AG04449 (cell line): ENCODE measurements at places on chromosomes 3 and 15.

DNA sequence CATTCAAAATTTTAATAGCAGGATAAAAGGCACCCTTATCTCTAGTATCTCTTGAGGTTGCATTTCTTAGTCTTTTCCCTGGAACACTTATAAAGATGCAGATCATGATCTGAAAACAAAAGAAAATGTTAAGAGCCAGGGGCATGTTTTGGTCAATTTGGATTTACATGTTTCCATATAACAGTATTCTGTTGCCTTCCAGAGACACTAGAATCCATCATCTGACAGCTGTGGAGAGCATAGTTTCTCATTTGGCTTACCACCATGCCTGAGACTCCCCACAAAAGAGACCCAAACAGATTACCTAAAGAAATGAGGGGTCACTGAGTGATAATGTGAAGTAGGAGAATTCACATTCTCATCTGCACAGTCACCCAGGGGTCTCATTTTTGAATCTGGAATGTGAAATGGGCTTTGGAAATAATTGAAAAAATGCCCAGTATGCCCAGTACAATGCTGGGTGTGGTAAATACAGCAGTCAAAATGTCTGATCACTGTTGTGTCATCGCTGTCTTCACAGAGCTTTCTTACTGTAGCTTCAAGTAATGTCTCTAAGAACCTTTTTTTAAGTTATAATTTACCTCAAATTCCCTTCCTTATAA is 79.9 kb upstream of the ZBTB20 start:
- no peak for DNase-seq

DNA sequence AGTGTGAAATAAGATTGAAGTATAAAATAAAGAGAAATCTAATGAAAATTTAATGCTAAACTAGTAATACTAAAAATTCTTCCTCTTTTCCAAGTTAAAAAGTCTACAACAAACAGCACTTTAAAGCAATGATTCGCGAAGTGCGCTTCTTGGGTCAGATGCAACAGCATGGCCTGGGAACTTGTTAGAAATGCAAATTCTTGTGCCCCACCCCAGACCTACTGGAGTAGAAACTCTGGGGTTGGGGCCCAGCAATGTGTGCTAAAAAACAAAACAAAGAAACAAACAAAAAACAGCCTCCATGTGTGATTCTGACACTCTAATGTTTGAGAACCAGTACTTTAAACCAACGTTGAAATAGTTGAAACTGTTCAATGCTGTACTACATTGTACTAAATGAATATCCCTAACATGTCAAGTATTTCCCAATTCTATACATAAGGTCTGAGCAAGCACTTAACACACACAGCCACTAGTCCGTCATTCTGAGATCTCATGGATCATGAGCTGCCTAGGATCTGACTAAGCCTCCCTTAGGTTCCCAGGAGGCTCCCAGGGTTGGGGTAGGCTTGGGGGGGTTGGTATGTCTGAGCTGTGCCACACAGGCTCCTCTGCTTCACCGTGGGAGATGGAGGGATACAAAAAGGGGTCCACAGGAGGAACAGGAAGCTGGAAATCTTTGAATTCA is 6.1 kb downstream of the RASGRP1 start:
- DNase-seq = peak; percentile 91

DNA sequence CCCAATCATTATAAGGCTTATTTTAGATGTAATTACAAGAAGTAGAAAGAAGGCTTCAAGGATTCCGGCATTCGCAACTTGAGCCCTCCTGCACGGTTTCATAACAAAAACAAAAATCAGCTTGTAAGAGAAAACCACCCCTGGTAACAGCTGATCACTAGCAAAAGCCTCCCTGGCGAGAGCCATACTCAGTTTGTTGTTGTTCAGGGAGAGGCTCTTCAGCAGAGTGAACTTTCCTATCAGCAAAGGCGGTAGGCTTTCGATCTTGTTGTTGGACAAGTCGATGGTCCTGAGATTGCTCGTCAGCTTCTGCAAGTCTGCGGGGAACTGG is 710 bp downstream of the LRRC57 start:
- no peak for DNase-seq

DNA sequence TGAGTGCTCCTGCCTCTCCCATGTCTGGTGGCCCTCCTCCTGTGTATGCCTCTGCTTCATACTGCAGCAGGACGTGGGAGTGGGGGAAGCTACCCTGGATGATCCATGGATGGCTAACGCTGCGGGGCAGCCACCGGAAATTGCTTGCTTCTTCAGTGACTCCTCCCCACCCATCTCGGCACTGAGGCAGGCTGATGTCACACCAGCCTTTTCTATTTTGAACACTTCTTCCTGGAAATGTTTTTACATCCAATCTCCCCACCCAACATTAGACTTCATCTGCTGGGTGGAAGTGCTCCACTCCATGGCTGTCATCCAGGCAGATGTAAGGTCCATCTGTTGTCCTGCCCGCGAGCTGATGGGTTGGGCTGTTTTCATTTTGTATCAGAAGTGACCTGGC is 58.9 kb upstream of the MUC13 start:
- DNase-seq = no peak

DNA sequence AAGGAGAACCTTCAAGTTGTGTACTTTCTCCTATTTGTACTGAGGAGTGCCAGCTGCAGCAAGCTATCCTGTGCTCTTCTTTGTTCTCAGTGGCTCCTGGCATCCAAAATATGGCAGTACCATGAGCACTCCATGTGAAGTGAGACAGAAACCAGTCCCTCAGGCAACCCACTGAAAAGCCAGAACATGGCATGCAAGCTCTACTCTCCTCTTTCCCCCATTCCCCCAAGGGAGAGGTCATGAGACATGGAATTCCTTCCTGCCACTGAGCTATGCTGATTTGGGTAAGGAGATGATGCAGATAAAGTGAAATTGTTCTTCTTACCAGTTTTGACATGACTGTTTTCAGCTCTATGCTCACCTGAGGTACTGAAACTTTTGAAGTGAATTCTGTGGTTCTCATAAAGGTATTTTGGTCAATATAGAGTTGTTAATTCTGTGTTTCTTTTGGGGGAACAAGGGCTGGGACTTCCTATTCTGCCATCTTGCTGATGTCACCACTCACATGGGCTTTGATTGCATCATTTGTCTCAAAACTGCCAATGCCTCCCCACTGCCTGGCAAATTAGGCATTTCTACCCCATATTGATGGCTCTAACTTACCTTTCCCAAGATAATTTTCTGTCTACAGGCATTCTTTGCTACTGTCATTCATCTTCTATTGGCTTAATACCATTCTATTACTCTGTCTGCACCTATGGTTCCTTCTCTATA is 22.8 kb upstream of the CEP152 start:
- no peak for DNase-seq

DNA sequence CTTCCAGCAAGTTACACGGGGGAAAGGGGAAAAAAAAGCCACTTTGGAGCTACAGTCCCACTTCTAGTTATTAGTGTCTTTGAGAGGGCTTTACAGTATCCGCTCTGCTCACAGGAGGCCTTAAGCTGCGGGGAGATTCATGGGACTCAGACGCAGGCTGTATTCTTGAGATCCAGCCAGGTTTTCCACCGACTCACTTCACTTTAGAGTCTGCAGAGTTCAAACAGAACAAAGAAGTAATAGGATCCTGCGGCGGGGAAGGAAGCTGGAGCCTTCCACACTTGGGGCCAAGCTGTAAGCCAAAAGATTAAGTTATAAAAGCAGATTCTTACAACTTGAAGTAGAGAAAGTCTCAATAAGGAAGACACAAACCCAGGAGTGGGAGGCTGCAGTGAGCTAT is 60.2 kb upstream of the FAM174B start:
- no peak for DNase-seq

DNA sequence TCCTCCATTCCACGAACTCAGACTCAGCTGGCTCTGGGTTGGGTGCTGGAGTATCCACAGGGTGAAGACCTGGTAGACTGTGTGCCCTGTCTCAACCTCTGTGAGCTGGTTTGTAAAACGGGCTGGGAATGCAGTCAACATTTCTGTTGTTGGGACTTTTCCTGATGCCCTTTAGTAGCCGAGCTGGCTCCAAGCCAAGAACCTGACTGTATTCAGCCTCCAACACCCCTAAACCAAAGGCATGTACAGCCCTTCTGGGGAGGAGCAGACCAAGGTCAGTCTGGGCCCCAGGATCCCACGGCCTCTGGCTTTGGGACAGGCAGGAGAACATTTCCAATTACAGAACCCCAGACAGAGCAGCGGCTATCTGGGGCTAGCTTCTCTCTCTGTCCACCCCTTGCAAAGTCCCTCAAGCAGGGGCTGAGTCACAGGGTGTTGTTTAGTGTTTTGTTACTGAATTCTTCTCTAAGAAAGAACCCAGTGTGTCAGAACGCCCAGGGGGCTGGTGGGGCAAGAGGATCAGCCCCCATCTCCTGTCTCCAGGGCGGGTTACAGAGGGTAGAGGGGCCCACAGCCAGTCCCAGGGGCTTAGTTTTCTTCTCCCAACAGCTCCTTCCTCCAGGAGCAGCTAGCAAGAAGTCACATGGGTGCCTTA is 56.8 kb upstream of the SLC6A6 start:
- no peak for DNase-seq

GRCh38 chr3:170425491-170426239 is 7.0 kb downstream of the CLDN11 start:
- DNase-seq = no peak

DNA sequence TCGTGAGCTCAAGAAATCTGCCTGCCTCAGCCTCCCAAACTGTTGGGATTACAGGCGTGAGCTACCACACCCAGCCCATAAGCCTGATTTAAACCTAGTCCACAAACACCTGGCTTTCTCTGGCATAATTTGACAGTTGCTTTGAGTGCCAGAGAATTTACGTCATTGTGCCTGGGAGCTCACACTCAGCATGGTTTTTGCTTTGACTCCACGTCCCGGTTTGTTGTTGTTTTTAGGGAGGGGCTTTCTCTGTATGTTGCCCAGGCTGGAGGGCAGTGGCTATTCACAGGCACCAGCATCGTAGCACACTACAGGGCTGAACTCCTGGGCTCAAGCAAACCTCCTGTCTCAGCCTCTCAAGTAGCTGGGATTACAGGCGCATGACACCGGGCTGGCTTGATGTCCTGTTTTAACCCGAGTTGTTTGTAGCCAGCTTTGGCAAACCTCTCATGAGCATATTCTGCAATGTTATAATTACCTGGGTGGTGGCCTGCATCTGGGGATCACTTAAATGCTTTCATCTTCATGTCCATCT is 32.7 kb downstream of the CEMIP start:
- no peak for DNase-seq

DNA sequence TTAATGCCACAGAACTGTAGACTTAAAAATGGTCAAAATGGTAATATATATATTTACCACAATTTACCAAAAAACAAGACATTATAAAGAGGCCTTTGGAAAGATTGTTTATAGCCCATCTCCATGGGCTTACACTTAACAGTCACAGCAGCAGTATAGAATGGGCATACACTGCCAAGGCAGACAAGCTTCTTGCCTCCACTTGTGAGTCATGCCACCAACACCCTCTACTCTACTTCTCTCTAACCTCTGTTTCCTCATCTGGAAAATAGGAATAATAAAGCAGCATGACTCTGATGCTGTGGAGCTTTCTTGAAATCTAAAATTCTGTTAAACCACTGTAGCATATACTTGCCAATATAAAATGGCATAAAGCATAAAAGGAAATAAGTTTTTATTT is 14.4 kb upstream of the GPR156 start:
- DNase-seq = no peak

GRCh38 chr15:67784090-67784781 is 41.1 kb upstream of the SKOR1 start:
- DNase-seq = no peak

DNA sequence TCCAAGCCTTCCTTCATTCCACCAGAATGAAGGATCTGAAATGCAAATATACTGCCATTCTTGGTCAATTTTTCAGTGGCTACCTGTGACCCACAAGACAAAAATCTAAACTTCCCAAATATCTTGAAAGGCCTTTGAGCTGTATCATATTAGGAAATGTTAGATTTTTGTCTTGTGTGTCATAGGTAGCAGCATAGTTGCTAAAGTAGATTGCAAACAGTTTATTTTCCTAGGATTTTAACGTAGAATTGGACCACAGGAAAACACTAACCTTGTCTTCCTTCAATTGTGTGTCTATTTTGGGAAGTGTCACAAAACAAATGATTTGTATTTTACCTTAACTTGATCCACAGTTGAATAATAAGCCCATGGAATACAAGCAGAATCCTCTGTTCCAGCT is 42.4 kb downstream of the CP start:
- DNase-seq = peak; percentile 34

DNA sequence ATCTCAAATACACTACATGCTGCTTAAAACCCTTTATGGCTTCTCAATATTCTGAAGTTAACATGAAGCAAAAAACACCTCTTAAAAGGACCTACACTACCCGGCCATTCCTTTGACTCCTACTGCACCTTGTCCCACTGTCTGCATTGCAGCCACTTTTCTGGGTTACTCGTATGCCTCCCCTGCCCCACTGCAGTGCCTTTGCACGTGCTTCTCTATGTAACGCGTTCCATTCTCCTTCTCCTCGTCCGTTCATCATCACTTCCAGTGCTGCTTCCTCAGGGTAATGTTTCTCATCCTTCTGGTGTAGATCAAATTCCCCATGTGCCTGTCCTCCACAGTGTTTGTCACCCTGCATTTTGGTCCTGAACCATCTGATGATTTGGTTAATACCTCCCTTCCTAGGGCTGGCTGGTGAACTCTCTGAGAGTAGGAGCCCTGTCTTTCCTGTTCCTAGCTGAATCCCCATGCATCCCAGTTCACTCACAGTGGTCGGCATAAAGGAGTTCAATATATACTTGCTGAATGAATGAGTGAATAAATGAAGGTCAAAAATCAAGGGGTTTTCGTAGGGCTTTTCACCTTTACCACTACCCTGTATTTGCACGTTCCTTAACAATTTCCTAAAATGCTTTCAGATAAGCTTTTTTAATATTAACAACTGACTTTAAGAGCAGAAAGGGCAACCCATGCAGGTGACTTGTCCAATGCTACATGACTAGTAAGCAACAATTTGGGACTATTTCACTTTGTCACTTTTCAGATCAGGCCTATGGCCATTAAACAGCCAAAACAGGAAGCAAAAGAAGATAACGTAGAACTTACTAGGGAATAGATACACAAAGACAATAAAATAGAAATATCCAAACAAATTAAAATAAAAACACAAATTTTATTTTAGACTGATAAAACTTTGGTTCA is 2.4 kb upstream of the STT3B start:
- no peak for DNase-seq

DNA sequence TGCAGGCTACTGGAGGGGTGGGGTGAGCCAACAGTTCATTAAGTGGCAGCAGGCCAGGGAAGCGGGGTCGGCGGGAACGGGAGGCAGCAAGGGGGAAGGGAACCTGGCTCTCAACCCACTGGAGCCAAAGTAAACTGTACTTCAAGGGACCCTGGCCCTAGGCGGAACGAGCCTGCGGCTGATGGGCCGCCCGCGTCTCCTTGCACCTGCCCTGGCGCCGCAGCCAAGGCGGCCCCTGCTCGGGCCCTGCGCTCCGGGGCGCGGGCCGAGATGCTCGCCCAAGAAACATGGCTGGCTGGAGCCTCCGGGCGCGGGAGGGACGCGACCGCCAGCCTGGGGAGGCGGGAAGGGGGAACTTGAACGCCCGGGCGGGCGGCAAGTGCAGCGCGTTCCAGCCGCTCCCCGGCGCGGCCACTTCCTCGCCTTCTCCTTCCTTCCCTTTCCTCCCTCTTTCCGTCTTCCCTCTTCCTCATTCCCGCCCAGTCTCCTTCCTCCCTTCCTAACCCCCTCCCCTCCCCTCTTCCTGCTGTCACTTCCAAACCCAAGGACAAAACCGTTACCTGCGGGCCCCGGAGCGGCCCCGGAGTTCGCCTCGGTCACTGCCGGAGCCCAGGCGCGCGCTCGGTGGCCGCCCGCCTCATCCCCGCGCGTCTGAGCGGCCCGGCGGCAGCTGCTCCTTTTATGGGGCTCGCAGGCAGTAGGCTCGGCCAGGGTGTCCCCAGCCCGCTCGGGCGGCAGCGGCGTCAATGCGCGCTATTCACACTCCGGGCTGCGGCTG is 489.7 kb downstream of the MAGI1 start:
- DNase-seq = no peak
